ENCODE measurements at places on chromosomes 7 and 10. TPM values are rescaled to one million over a fixed set of nuclear protein-coding genes. Genes with fewer than 3 reads are reported as not detected.

The HACD1 gene
- 5.2 TPM for polyA plus RNA-seq

The DPYSL4 gene
- 2.8 TPM for polyA plus RNA-seq

The LOXL4 gene
- polyA plus RNA-seq = not detected

The LAMB1 gene
- polyA plus RNA-seq = 42.0 TPM

The DDC gene
- 7.0 TPM for polyA plus RNA-seq

The PARG gene
- 9.1 TPM for polyA plus RNA-seq

The UCMA gene
- polyA plus RNA-seq = not detected

The ERVW-1 gene
- polyA plus RNA-seq = 1.5 TPM

The TLX1 gene
- polyA plus RNA-seq = not detected

The PAX2 gene
- not detected for polyA plus RNA-seq

The ZNF316 gene
- polyA plus RNA-seq = 0.07 TPM

The TLL2 gene
- polyA plus RNA-seq = not detected

The GBX1 gene
- not detected for polyA plus RNA-seq

The BTBD16 gene
- not detected for polyA plus RNA-seq

The ANKRD61 gene
- not detected for polyA plus RNA-seq
